ENCODE measurements at places on chromosomes 1 and 21.

DNA sequence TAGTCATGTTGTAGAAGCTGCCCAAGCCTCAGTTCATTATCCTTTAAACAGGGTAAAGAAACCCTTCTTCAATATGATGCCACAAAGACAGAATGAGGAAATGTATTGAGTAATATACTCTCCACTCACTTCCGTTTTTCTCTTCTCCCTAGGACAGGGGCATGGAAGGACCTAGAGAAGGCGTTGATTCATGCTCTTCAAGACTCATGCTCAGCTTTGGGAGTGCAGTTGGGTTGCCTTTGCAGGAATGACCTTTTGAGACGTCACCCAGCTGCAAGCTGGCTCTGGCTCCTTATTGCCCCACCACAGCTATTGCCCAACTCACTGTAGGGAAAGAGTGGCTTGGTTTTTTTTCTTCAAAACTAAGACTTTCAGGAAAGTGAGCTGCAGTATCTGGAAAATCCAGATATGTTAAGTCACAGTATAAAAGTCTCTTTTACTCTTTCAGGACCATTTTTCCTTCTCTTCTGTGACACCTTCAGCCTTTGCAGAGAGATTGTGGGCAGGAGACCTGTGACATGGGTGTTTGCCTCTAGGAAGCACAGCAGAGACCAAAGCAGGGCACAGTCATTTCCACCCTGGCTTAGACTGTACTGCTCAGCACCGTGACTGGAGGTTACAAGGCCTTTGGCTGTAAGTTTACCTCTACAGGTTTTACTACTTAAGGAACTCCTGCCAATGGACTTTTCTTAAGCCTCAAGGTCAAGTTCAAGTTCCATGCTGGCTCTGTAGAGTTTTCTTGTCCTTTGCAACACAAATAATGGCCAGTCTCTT lies 39.5 kb downstream of the XCL2 start:
- DNase-seq = no peak

DNA sequence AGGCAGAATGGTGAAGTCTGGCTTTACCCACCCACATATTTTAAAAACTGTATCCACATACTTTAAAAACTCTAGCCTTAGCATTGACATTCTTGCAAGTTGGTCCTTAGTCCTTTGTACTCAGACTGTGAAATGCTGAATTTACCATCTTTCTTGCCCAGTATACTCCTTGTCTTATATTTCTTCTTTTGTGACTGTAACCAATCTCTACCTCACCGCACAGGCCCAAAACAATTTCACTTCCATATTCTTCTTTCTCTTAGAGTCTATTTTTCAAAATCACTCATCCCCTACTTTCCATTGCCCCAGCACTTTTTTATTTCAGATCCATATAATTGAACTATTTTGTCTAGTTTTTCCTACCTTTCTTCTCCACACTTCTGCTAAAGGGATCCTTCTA lies 892.4 kb upstream of the B3GALT2 start:
- DNase-seq = no peak

- DNase-seq = no peak
Measured at GRCh38 chr1:18681423-18681835, 50.8 kb downstream of the PAX7 start.

GRCh38 chr1:15788624-15789301 lies 18.7 kb downstream of the UQCRHL start:
- DNase-seq = no peak

GRCh38 chr1:63322944-63323864 lies 837 bp downstream of the FOXD3 start:
- peak; percentile 20 for DNase-seq

DNA sequence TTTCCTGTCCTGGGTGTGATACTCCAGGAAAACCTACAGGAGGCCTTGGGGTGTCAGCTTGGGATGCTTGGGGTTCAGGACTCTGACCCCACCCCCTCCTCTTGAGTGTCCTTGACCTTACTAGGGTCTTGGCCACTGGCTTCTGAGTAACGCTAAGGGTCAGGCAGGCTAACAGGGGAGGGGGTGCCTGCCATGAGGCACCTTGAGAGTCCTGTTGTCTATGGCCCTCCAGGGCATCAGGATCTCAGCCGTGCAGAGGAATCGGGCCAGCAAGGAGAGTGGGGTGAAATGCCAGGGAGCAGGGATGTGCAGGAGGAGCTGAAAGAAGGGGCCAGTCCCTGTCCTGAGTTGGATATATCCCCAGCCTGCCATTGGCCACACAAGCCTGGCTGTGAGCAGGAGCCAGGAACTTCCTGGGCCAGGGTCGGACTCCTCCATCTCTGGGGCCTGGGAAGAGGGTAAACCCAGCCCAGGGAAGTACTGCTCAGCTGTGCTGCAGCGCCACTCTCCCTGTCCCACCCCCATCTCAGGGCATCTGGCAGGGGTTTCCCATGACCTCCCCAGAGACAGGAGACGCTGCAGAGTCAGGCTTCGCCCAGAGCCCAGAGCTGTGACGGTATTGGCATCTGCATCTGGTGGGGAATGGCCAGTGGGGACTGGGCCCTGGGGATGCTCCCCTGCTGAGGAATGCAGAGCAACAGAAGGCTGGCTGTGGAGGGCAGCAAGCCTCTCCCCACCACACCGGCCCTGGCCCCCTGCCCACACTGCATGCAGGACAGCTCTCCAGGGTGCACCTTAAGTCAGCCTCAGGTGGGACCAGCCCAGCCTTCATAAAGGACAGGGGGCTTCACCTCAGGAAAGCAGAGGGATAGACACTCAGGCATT lies 6.3 kb downstream of the KIF21B start:
- DNase-seq = no peak

GRCh38 chr1:91881280-91881679 lies 4.7 kb downstream of the TGFBR3 start:
- DNase-seq = no peak

DNA sequence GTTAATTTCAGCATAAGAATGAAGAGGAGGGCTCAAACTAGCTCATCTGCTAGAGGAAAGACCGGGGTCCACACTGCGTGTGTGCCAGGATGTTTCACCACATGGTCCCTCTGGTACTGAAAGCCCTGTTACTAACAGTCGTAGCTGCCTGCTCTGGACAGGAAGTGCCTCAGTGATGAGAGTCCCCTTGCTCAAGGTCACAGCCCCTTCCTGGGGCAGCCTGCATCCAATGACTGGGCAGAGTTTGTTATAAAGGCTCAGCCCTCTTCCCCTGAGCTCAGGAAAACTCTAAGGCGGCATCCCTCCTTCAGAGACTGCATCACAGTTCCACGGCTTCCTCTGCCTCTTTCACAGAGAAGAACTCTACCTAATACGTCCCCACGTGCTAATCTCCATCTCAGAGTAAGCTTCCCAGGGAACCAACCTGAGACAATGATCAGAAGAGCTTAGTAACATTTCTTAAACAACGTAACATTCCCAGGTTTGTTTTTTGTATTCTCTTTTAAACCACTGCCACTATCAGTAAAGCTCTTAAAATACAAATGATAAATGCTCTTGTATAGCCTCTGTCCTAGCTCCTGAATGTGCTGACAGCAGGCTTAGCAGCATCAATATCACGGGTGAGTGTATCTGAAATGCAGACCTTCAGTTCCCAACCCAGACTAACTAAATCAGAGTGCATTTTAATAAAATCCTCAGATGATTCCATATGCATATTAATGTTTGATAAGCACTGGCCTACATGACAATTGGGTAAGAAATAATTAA lies 38.0 kb upstream of the ATP1A1 start:
- no peak for DNase-seq

- DNase-seq = no peak
Measured at GRCh38 chr1:87733386-87733785, 404.7 kb downstream of the LMO4 start.

- no peak for DNase-seq
Measured at GRCh38 chr1:36561361-36561724, 78.6 kb upstream of the CSF3R start.

GRCh38 chr1:150558303-150558704 lies 9.1 kb downstream of the ADAMTSL4 start:
- DNase-seq = no peak

- no peak for DNase-seq
Measured at GRCh38 chr1:91513160-91513559, 12.5 kb downstream of the CDC7 start.

DNA sequence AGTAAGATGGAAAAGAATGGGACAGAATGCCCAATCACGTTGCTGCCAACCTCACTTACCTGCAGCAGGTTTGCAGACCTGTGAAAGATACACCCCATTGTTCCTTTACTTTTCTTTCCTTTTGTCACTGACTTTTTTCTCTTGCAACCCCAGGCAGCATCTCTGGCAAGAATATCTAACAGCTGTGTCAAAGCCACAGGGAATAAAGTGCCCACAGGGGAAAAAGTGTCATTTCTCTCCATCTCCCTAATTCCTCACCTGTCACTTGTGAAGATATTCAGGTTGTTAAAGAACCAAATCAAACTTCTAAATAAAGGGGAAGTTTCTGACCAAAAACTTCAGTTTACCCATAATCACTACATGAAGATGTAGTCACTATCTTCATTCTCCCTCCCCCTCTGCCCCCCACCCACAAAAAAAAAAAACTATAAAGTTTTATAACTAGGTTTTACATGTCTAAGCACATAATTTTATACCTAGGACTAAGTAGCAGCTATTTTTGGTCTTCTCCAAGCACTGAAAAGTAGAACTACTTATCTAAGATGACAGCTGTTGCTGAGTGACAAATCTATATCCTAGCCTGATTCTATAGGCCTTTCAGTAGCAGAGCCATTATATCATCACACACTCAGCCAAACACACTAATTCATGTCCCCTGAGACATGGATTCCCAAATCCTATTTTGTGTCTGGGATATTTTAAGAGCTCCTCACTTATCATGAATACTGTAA lies 54.9 kb downstream of the TBX15 start:
- DNase-seq = no peak
